ENCODE measurements at places on chromosomes 6 and 20.

DNA sequence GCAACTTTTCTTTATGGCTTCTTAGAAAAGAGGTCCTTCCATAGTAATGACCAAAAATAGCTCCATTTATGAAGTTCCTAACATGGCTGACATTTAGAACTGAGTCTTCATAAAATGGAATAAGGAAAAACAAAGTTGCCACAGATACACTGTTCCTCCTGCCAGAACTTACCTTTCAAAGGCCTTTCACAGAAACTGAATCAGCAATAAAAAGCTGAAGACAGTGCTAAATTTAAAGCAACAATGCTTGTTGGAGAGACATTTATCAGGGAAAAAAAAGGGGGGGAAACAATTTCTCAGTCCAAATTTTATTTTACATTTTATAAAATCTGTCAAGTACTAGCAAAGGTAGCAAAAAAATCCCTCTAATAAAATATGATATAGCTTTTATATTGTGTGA, 17.3 kb downstream of the DEK start:
- no peak for DNase-seq

DNA sequence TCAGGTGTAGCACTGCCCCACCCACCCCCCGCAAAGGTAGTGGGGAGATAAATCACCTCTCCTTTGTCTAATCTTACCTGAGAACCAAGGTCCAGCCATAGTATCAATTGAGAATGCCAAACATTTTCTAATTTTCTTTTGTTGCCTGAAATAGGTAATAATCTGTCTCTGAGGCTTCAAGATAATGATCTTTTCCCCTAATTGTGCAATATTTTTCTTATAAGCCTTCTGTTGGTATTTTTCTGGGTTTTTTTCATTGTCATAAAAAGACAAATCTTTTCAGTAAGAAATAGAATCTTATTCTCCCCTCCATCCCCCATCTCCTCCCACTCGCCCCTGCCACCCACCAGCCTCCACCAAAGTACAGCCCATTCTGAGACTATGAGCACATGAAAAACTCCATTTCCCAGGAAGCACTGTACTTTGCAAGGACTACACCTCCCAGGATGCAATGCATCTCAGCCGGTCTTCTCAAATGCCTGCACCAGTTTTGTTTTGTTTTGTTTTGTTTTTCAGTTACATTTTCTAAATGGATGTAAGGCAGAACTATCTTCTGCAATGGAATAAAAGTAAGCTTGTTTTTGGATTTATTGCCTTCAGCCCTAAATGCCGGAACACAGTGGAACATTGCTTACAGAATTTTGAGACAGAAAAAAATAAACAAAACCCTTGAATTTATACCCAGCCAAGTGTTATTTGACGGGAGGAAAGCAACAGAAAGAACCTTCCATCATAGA, 268.0 kb downstream of the TFAP2A start:
- DNase-seq, result no peak

- DNase-seq, result no peak
These were observed 26.7 kb upstream of the ADA start for GRCh38 chr20:44678242-44678641.

- DNase-seq, result no peak
These were observed 141.9 kb downstream of the GMPR start for GRCh38 chr6:16380220-16380809.

GRCh38 chr6:111984516-111985201, 69.2 kb upstream of the CCN6 start:
- no peak for DNase-seq

GRCh38 chr20:48492015-48492714, 335.6 kb downstream of the PREX1 start:
- no peak for DNase-seq

DNA sequence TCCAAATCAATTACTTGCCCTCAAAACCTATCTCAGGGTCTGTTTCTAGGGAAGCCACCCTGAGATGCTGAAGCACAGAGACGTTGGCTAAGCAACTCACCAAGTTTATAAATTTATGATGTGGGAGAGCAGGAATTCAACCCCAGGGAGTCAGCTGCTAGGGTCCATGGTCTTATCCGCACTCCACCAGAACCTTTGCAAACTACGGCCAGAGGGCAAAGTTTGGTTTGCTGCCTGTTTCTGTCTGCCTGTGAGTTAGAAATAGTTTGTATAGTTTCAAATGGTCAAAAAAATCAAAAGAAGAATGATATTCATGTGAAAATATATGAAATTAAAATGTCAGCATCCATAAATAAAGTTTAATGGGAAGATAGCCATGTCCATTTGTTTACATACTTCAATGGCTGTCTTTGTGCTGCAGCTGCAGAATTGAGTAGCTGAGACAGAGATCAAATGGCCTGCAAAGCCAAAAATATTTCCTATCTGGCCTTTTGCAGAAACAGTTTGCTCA, 83.7 kb upstream of the ZFP64 start:
- no peak for DNase-seq

DNA sequence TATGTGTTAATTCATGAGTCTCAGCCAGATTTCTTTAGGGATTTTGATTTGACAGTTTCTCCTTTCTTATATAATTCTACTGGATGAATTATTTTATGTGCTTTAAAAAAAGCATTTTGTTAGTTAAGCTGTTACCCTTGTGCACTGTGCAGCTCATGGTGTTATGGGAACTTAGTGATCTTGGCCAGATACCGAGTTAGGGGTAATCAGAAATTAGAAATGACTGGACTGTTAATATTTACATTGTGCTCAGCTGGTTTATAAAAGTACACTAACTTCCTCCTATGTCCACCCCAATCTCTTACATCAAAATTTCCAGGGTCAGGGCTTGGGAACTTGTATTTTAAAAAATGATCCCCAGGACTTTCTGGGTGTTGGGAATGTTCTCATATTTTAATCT, 260.0 kb downstream of the ZFAND3 start:
- DNase-seq, result no peak

- no peak for DNase-seq
These were observed 30.3 kb upstream of the RCAN2 start for GRCh38 chr6:46521464-46521971.

DNA sequence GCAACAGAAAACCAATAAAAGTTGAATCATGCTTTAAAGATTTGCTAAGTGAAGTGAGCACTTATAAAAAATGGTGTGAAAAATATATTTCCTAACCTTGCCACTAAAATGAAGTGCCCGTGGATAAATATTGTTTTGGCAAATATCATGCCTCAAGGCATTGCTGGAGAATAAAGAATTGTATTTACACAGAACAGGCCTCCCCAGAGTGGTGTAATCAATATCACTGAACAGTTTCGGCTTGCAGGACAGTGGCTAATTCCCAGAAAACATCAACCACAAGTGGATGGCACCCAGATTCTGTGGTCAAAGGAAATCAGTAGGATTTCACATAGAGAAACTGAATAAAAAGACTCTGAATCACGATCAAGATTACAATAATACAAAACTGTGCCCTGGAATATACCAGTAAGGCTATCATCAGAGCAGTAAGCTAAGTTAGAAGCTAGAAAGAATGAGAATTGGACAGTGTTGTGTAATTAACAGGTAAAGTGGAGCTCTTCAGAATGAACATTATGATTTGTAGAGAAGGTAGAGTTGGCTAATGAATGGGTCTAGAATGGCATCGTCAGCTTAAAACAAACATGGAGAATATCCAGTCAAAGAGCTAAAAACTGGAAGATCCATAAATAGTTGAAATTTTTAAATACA, 1026.9 kb upstream of the ADGRB3 start:
- no peak for DNase-seq

GRCh38 chr6:30740540-30740870, 2.0 kb downstream of the FLOT1 start:
- DNase-seq, result no peak

DNA sequence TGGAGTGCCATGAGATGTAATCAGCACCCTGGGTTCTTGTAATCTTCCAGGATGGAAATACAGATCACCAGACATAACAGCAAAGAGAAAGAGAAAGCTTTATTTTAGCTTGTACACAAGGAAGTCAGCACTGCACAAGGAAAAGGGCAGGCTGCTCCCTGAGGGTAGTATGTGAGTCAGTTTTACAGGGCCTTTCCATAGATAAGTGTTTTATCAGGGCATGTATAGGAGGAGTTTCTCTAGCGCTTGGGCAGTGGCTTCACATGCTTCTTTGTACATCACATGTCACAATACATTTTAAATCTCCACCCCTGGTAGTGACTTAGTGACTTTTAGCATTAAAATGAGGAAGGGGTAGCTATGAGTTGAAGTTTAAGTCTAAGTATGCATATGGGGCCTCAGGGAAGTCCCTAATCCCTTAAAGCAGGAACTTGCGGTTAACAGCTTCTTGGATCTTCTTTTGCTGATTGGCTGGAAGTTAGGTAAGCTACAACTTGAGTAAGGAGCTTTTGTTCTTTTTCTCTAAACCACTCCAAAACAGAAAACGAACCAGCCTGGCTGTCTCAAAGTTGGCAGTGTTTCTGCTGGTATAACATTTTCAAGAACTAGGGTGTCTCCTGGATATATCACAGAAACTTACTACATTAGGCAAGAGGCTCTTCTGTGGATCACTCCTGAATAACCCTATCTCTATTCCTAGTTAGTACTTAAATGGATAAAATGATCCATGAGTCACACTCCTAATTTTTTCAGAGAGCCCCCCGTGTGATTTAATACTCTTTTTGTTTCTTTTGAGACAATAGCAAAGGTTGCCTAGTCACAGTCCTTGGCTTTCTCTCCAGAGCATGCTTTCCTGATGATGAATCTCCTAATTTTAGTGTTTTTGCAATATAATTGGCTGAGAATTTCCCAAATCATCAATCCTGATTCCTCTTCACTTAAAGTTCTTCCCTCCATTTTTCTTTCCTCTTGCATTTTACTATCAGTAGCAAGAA, 60.2 kb downstream of the MRAP2 start:
- no peak for DNase-seq

DNA sequence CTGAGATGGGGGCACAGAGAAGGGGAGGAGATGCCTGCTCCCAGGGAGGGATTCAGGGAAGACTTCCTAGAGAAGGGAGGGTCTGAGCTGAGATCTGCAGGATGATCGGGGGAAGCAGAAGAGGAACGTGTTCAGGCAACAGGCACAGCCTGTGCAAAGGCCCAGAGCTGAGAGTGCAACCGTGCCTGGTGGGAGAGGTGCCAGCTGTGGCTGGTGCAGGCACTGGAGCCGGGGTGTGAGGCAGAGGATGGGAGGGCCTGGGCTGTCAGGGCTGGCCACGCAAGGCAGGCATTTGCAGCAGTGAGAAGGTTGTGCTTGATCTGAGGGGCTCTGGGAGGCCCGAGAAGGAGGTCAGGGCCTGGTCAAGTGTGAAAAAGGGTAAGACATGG, 27.7 kb downstream of the PTGIS start:
- no peak for DNase-seq

DNA sequence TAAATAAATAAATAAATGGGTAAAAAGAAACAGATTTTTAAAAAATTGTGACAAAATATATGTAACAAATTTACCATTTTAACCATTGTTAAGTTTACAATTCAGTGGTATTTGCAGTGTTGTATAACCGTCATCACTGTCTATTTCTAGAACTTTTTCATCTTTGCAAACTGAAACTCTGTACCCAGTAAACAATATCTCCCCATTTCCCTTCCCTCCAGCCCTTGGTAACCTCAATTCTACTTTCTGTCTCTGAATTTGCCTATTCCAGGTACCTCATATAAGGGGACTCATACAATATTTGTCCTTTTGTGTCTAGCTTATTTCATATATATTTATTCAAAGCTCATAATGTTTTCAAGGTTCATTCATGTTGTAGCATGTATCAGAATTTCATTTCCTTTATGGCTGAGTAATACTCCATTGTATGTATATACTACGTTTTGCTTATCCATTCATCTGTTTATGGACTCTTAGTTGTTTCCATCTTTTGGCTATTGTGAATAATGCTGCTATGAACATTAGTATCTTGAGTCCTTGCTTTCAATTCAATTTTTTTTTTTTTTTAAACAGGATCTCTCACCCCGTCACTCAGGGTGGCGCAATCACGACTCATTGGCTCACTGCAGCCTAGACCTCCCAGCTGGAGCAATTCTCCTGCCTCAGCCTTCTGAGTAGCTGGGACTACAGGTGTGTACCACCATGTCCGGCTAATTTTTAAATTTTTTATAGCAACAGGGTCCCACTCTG, 8.9 kb downstream of the MANBAL start:
- DNase-seq, result no peak

- no peak for DNase-seq
These were observed at the start of gene GPSM3 for GRCh38 chr6:32192608-32193039. TSS of gene GPSM3 (minus strand) at chr6:32192643. CDS start at chr6:32192513, 130 bp downstream.

GRCh38 chr20:53306192-53306805, 287.3 kb downstream of the ZNF217 start:
- no peak for DNase-seq

DNA sequence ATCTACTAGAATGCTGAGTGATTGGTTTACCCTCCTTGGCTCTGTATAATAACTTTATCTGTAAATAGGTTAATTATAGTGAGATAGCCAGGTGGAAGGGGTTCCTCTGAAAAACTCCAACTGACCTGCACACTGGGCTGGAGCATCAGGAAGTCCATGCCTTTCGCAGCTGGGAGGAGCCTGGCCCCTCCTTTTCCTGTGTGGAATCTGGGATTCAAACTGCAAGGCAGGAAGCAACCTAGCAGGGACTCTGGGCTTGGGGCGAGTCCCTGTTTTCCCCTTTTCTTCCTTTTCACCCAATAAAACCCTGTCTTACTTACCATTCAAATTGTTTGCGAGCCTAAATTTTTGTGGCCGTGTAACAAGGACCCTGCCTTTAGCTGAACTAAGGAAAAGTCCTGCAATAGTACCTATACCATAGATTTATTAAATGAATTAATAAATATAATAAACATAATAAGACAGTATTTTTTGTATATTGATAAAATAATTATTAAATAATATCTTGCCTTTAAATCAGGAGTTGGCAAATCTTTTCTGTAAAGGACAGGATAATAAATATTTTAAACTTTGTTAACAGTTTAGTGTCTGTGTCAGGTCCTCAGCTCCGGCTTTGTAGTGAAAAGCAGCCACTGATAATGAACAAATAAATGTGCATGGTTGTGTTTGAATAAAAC, 406.2 kb upstream of the MMS22L start:
- no peak for DNase-seq

DNA sequence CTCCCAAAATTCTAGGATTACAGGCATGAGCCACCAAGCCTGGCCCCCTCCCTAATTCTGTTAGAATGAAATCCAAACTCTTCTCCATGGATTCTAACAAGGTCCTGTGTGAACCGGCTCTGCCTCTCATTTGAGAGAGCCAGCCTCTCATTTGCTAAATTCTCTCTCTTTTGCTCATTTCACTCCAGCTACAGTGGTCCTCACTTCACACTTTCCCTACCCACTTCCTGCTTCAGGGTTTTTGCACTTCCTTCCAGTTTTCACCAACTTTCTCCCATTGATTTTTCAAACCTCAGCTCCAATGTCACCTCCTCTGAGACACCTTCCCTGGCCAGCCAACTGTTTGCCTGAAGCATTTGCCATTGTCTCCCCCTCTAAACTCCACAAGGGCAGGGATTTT, 5.1 kb downstream of the COX4I2 start:
- no peak for DNase-seq

GRCh38 chr20:4243071-4243470, 227.7 kb upstream of the RNF24 start:
- DNase-seq, result no peak

- DNase-seq, result no peak
These were observed 195.5 kb downstream of the JARID2 start for GRCh38 chr6:15441215-15441868.

- DNase-seq, result no peak
These were observed 38.8 kb upstream of the HLA-E start for GRCh38 chr6:30450548-30450908.
